ENCODE measurements at places on chromosomes 4 and X. TPM values are rescaled to one million over a fixed set of nuclear protein-coding genes. Genes with fewer than 3 reads are reported as not detected.

The IL1RAPL1 gene
- total RNA-seq, result 0.59 TPM

GRCh38 chrX:71941776-71942175, 31.1 kb downstream of the NHSL2 start:
- H3K36me3 ChIP-seq, result no peaks in the 10 kb centered on the region
- H3K4me3 ChIP-seq, result no peak overlapping the region
- H3K27ac ChIP-seq, result no peak overlapping the region
- H3K4me1 ChIP-seq, result no peaks in the 10 kb centered on the region
- H3K27me3 ChIP-seq, result no peaks in the 10 kb centered on the region
- no peak for DNase-seq

- H3K4me3 ChIP-seq, result peak overlapping the region; percentile 45
- H3K36me3 ChIP-seq, result no peaks in the 10 kb centered on the region
- DNase-seq, result no peak
- H3K4me1 ChIP-seq, result peaks cover 2% of the 10 kb centered on the region
- H3K27me3 ChIP-seq, result no peaks in the 10 kb centered on the region
- H3K27ac ChIP-seq, result peak overlapping the region; percentile 85
These were observed 95.9 kb upstream of the RPS6KA3 start for GRCh38 chrX:20362268-20363267.

The RAB9B gene
- total RNA-seq, result 0.62 TPM

GRCh38 chr4:185142564-185142911, 528 bp upstream of the SLC25A4 start:
- no peak for DNase-seq
- peak overlapping the region; percentile 74 for H3K27ac ChIP-seq
- peak overlapping the region; percentile 67 for H3K4me3 ChIP-seq
- H3K36me3 ChIP-seq, result no peaks in the 10 kb centered on the region

- no peaks in the 10 kb centered on the region for H3K36me3 ChIP-seq
- H3K27ac ChIP-seq, result no peak overlapping the region
- no peaks in the 10 kb centered on the region for H3K4me1 ChIP-seq
- H3K27me3 ChIP-seq, result no peaks in the 10 kb centered on the region
These were observed 33.7 kb downstream of the GASK1B start for GRCh38 chr4:158139086-158139485.

The ADGRL3 gene
- 0.23 TPM for total RNA-seq

DNA sequence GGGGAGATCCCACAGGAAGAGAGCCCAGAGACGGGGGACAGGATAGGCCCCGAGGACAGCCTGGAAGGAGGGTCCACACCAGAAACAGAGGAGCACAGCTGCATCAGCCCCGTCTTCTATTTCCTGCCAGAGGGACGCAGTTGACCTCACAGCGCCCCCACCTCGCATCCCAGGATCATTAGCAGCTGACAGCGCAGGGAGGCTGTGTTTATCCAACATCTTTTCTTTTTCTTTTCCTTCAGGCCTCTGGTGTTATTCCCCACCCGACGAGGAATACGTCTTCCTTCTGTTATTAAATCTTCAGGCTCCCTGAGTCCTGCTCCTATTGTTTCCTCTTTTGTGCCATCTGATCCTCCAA, 75.4 kb downstream of the DCHS2 start:
- no peaks in the 10 kb centered on the region for H3K27me3 ChIP-seq
- no peak overlapping the region for H3K27ac ChIP-seq
- no peaks in the 10 kb centered on the region for H3K4me1 ChIP-seq
- peak overlapping the region; percentile 62 for H3K4me3 ChIP-seq
- no peak for DNase-seq
- no peaks in the 10 kb centered on the region for H3K36me3 ChIP-seq

DNA sequence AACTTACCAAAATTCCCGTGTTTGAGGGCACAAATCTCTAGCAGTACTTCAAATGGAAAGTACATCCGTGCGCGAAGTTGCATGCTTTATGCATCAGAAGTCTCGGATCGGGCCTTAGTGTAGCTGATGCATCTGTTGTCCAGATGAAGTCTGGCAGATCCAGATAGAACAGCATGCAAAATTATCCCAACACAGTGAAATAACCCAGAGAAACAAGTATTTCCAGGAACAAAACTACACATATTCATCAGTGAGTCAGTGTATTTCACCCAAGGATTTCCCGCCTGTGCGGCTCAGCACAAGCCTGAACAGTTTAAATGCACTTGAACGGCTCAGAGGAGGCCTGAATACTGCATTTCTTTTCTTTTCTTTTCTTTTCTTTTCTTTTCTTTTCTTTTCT, 27.4 kb upstream of the CLDN24 start:
- H3K27ac ChIP-seq, result no peak overlapping the region
- no peaks in the 10 kb centered on the region for H3K4me1 ChIP-seq
- H3K4me3 ChIP-seq, result no peak overlapping the region
- no peaks in the 10 kb centered on the region for H3K27me3 ChIP-seq
- DNase-seq, result no peak
- no peaks in the 10 kb centered on the region for H3K36me3 ChIP-seq

The GYG2 gene
- total RNA-seq, result 0.85 TPM

GRCh38 chrX:31350808-31351074, 278.9 kb upstream of the FTHL17 start:
- no peaks in the 10 kb centered on the region for H3K36me3 ChIP-seq
- no peak for DNase-seq
- H3K4me3 ChIP-seq, result no peak overlapping the region
- H3K27me3 ChIP-seq, result no peaks in the 10 kb centered on the region
- no peak overlapping the region for H3K27ac ChIP-seq
- no peaks in the 10 kb centered on the region for H3K4me1 ChIP-seq

The POF1B gene
- total RNA-seq, result 0.08 TPM

DNA sequence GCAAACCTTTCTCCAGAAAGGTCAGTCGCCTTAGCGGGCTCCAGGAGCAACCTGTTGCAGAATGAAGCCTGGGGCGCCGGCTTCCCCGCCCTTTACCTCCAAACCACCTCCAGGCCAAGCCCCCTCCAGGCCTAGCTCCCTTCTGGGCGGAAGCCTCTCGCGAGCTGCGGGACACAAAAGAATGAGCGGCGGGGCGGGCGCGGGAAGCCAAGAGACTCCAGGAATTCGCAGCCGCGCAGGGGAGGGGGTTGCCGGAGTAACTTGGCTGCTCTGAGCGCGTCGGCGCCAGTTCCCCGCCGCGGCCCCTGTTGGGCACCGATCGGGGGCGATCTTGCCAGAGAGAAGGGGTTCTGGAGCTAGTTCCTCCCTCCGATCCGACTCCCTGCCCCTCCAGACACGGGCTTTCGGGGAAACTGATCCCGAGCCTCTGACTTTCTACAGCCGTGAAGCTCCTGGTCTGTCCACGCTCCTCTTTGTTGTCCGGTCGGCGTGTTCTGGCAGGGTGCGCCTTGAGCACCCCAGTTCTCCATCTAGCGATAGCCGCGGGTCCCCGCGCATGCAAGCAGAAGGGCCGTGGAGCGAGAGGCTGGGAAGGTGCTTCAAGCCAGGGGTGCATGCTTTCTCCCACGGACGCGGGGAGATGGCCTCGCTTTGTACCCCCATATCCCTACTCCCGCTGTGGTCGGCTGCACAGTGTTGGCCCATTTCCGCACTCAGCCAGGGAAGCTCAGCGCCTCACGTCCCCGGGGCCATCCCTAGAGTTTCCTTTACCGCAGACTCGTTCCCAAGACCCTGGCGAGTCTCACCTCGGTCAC, 1.2 kb downstream of the PROM1 start:
- H3K36me3 ChIP-seq, result no peaks in the 10 kb centered on the region
- no peak for DNase-seq
- H3K27ac ChIP-seq, result no peak overlapping the region
- no peaks in the 10 kb centered on the region for H3K4me1 ChIP-seq

DNA sequence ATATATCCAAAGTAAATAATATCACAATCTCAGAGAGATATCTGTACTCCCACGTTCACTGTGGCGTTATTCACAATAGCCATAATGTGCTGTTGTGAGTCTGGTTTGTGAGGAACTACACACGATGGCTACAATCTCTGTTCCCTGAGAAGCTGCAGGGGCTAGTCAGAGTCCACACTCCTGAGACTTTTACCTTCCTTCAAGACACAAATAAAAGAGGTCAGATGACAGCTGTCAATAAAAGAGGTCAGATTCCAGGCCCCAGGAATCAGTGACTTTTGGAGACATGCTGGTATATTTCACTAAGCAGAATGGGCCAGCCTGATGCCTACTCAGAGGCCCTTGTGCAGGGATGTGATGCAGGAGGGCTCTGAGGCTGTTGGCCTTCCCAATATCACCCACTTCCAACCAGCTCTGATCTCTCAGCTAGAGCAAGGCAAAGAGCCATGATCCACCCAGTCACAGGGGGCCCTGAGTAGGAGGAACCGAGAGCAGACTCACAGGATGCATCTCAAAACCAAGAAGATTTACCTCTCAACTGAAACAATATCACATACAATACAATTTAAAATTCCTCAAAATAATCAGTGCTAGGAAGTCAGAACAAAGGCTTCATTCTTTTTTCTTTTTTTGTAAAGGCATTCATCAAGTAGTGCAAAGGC, 13.8 kb downstream of the FRYL start:
- no peaks in the 10 kb centered on the region for H3K27me3 ChIP-seq
- peaks cover under 1% of the 10 kb centered on the region for H3K4me1 ChIP-seq
- H3K4me3 ChIP-seq, result no peak overlapping the region
- no peak overlapping the region for H3K27ac ChIP-seq
- DNase-seq, result no peak

DNA sequence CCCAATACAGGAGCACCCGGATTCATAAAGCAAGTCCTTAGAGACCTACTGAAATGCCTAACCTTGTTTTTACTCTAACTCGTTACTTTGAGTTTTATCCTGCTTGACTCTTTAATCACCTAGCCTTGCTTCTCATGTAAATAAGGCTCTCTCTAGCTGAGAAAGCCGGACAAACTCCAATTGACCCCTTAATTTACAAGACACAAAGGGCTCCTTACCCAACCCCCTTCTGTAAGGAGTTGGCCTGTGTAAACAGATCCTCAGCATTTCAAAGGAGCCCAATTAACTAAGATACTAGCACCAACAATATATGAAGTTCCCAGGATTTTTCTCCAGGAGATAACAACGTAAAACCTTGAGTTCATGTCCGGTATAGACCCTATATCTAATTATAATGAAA, 61.7 kb downstream of the CT47B1 start:
- no peaks in the 10 kb centered on the region for H3K4me1 ChIP-seq
- H3K36me3 ChIP-seq, result no peaks in the 10 kb centered on the region
- no peak for DNase-seq
- no peaks in the 10 kb centered on the region for H3K27me3 ChIP-seq
- H3K4me3 ChIP-seq, result no peak overlapping the region
- H3K27ac ChIP-seq, result no peak overlapping the region

- no peaks in the 10 kb centered on the region for H3K36me3 ChIP-seq
- no peak overlapping the region for H3K27ac ChIP-seq
- H3K4me1 ChIP-seq, result no peaks in the 10 kb centered on the region
- DNase-seq, result no peak
- no peak overlapping the region for H3K4me3 ChIP-seq
These were observed 85.0 kb upstream of the WDFY3 start for GRCh38 chr4:85051526-85051925.

DNA sequence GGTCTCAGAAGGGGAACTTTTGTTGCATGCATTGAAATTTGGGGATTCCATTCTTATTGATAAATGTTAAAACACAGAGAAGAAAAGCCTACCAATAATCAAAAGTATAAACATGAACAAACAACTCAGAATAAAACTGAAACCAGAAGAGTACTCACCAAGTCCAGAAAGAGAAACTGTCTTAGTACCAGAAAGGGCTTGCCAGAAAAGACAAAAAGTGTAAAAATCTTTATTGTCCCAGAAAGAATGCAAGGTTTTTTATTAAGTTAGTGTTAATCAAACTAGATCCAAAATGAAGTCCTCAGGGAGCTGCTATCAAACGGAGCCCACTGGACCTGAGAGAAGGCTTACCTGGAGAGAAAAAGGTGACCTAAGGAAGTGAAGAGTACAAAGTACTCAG, 897.5 kb downstream of the PCDH7 start:
- no peaks in the 10 kb centered on the region for H3K36me3 ChIP-seq
- no peak for DNase-seq
- H3K27ac ChIP-seq, result no peak overlapping the region
- no peaks in the 10 kb centered on the region for H3K27me3 ChIP-seq
- H3K4me3 ChIP-seq, result no peak overlapping the region

- H3K4me3 ChIP-seq, result no peak overlapping the region
- H3K27me3 ChIP-seq, result no peaks in the 10 kb centered on the region
- H3K36me3 ChIP-seq, result no peaks in the 10 kb centered on the region
- DNase-seq, result no peak
These were observed 150.3 kb upstream of the MAOA start for GRCh38 chrX:43505769-43506168.

GRCh38 chr4:76591992-76592391, 157.0 kb downstream of the SHROOM3 start:
- H3K36me3 ChIP-seq, result no peaks in the 10 kb centered on the region
- H3K27ac ChIP-seq, result peak overlapping the region; percentile 88
- H3K27me3 ChIP-seq, result no peaks in the 10 kb centered on the region
- no peak for DNase-seq

GRCh38 chrX:135295944-135296305, 13.4 kb upstream of the ETDC start:
- no peak overlapping the region for H3K27ac ChIP-seq
- no peak for DNase-seq
- H3K4me1 ChIP-seq, result no peaks in the 10 kb centered on the region

DNA sequence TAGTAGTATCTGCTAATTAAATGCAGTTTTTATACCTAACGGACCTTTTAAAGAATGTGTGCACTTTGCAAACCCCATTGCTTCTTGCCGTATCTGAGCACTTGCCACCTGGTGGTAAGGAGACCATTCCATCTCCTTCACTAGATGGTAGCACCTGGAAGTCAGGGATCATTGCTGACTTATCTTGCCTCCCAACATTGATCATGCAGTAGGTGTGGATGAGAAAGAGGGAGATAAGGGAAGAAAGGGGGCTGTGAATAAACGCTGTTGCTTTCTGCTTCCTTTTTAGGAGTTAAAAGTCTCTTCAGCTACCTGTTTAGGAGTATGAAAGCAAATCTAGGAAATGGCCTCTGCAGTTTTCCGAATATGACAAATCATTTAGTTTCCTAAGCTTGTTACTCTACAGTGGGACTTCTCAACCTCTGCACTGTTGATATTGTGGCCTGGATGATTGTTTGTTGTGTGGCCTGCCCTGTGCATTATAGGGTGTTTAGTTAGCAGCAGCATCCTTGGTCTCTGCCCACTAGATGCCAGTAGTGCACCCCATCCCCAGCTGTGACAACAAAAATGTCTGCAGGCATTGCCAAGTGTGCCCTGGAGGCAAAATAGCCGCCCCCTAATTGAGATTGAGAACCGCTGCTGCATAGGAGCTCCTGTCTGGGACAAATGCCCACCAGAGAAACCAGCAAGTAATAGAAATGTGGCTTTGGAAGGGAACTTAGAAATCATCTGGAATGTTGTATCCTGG, 38.8 kb downstream of the GAB1 start:
- no peaks in the 10 kb centered on the region for H3K27me3 ChIP-seq
- DNase-seq, result peak; percentile 24
- H3K4me3 ChIP-seq, result no peak overlapping the region
- H3K36me3 ChIP-seq, result no peaks in the 10 kb centered on the region

The TEX13B gene
- not detected for total RNA-seq

GRCh38 chr4:2768124-2768523, 12.0 kb upstream of the TNIP2 start:
- H3K27me3 ChIP-seq, result no peaks in the 10 kb centered on the region
- DNase-seq, result no peak
- H3K4me3 ChIP-seq, result no peak overlapping the region
- H3K36me3 ChIP-seq, result no peaks in the 10 kb centered on the region
- H3K4me1 ChIP-seq, result no peaks in the 10 kb centered on the region
- no peak overlapping the region for H3K27ac ChIP-seq

The NKX1-1 gene
- not detected for total RNA-seq

- H3K27me3 ChIP-seq, result no peaks in the 10 kb centered on the region
- no peaks in the 10 kb centered on the region for H3K4me1 ChIP-seq
- no peak overlapping the region for H3K27ac ChIP-seq
- no peak overlapping the region for H3K4me3 ChIP-seq
These were observed 128.9 kb upstream of the TMEM164 start for GRCh38 chrX:109873983-109874382.

The USP38 gene
- 11.7 TPM for total RNA-seq

GRCh38 chr4:159291176-159291575, 188.3 kb downstream of the RAPGEF2 start:
- no peak for DNase-seq
- H3K4me3 ChIP-seq, result no peak overlapping the region
- H3K4me1 ChIP-seq, result no peaks in the 10 kb centered on the region
- no peak overlapping the region for H3K27ac ChIP-seq

All from Panc1 (cell line).